ENCODE measurements at places on chromosomes 16 and 17.
A peak's percentile ranks its signal among the peaks of the same experiment; 100 is the strongest.

GRCh38 chr17:5629128-5629527, 44.8 kb upstream of the NLRP1 start:
- DNase-seq, result no peak

- DNase-seq, result no peak
These were observed 16.8 kb downstream of the MARCHF10 start for GRCh38 chr17:62791235-62791734.

GRCh38 chr17:17872547-17873345, 36.0 kb upstream of the SREBF1 start:
- no peak for DNase-seq

- DNase-seq, result peak; percentile 2
These were observed 85.0 kb downstream of the CYLD start for GRCh38 chr16:50826797-50827316.

- no peak for DNase-seq
These were observed 179.2 kb downstream of the MAP2K6 start for GRCh38 chr17:69593716-69594115.

DNA sequence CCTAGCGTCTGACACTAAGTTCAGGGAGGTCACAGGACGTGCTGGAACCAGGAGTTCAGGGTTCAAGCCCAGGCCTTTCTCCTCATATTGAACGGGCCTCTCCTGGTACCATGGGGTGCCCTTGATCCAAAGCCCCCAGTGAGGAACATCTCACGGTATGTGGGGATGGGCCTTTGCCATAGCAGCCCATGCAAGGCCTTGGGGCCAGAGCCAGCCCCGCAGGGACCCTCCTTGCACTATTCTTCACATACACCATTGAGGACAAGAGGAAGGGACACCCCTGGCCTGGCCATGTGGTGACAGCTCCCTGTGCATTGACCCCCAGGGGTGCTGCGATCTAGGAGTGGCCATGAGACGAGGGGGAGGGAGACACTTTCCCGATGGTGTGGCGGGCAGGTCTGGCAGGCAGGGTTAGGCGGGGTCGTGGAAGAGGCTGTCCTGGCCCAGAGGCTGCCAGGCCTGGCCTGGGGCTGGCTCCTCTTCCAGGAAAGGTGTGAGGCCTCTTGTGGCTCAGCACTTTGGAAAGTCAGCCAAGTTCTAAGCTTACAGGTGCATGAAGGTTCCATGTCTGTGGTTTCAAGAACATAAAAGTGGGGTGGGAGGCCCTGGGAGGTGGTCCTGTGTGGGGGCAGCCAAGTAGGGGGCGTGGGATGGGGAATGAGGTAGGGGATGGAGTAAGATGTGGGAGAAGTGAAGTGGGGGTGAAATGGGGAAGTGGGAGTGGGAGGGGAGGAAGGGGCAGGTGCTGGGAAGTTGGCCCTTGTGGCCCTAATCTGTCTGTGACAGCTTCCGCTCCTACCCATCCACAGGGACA, 88.7 kb upstream of the CBX4 start:
- no peak for DNase-seq

DNA sequence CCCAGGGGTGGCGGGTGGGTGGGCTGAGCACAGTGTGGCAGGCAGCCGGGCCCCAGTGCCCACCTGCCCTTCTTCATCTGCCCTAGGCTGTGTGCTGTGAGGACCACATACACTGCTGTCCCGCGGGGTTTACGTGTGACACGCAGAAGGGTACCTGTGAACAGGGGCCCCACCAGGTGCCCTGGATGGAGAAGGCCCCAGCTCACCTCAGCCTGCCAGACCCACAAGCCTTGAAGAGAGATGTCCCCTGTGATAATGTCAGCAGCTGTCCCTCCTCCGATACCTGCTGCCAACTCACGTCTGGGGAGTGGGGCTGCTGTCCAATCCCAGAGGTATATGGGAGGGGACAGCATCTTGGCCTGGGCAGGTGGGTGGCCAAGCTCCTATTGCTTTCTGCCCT, 6.4 kb downstream of the GRN start:
- DNase-seq, result no peak

DNA sequence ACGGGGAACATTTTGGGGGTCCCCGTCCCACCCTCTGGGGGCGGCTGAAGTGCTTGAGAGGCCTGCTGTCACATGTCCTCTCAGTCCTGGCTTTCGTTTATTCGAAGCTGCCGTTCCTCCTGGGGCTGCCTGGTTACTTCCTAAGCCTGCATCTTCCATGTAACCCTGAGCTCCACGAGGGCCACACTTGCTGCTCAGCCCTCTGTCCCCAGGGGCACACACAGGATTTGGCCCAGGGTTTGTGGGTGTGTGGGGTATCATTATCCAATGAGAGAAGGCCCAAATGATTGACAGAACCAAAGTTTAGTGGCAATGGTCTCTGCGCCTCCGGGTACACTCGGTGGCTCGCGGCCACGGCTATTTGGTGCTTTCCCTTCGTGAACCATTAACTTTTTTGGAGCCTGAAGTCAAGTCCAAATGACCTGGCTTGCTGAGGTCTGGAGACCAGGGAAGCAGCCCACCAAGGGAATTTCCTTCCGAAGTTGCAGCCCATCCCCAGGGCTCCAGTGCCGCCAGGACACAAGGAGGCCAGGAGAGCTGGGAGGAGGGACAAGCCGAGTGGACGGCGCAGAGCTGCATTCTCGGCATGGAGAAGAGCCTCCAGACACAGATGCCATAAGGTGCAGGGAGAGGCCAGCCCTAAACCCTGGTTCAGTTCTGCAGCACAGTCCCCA, 131.4 kb upstream of the FOXF1 start:
- DNase-seq, result no peak

DNA sequence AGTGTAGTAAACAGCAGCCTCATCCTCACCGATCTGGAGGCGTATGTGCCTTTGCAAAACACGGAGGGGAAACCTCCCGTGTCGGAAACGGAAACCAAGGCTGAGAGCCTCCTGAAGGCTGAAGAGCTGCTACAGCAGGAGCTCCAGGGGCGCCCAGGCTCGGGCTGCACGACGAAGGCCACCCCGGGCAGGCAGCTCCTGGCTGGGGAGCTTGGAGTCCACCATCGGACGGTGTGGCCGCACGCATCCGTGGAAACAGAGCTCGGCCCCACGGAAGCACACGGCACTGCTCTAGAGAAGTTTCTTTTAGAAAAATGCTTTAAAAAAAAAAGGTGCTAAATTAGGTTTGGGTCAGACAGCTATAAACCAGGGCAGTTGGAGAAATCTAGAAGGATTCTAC, 71.5 kb downstream of the ZNF778 start:
- DNase-seq, result no peak
